ENCODE measurements at places on chromosomes 4 and X. TPM values are rescaled to one million over a fixed set of nuclear protein-coding genes. Genes with fewer than 3 reads are reported as not detected.

GRCh38 chr4:159480826-159481225, 377.9 kb downstream of the RAPGEF2 start:
- DNase-seq, result no peak

GRCh38 chr4:73451404-73451803, 15.4 kb downstream of the AFP start:
- DNase-seq, result no peak

- no peak for DNase-seq
These were observed 57.4 kb downstream of the PTTG2 start for GRCh38 chr4:38017609-38018008.

- no peak for DNase-seq
These were observed 307.5 kb upstream of the GNPDA2 start for GRCh38 chr4:45033676-45034419.

GRCh38 chr4:165248102-165248501, 40.7 kb downstream of the KLHL2 start:
- no peak for DNase-seq

- DNase-seq, result no peak
These were observed 714.4 kb downstream of the GLUD2 start for GRCh38 chrX:121761845-121762244.

GRCh38 chr4:40121515-40121914, 64.9 kb downstream of the N4BP2 start:
- DNase-seq, result no peak

DNA sequence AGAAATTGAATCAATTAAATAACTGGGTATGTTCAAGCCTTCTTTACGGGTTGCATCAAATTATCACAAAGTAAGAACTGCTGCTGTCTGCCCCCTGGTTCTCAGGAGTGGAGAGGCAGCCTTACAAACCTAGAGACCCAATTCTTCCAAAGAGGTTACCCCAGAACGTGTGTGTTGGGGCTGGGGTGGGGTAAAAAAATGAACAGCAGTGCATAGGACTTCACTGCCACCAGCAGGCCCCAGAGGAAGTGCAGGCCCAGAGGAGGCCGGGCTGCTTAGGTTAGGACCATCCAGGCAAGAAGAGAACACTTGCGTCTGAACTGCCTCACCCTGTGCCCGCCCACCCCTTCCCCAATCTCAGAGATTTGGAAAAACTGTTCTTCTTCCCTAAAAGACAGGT, 1.5 kb upstream of the NWD2 start:
- DNase-seq, result no peak

GRCh38 chr4:141711211-141711610, 74.8 kb downstream of the IL15 start:
- DNase-seq, result no peak

JCHAIN gene
- total RNA-seq, result 6.9 TPM

TLR6 gene
- total RNA-seq, result 3.2 TPM

HOPX gene
- total RNA-seq, result 34.9 TPM
